CD4-positive, alpha-beta T cell treated with Interleukin-17A for 4 hours (primary cell): ENCODE measurements at places on chromosomes 12 and 14.

DNA sequence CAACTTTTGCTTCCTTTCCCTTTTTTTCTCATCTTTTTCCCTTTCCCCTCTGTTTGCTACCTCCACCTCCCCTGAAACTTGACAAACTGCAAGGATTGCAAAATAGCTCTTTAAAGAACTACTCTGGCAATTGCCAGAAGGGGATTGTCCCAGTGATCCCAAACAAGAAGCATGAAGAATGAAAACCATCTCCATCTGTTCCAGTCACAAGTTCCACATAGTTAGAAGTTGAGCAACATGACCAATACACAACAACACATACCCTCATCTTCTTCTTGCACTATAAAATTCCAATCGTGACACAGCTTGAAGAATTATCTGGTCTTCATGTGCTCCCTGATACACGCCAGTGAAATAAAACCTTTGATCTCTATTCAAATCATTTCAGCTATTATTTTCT lies 93.7 kb upstream of the USP15 start:
- no peak for DNase-seq

DNA sequence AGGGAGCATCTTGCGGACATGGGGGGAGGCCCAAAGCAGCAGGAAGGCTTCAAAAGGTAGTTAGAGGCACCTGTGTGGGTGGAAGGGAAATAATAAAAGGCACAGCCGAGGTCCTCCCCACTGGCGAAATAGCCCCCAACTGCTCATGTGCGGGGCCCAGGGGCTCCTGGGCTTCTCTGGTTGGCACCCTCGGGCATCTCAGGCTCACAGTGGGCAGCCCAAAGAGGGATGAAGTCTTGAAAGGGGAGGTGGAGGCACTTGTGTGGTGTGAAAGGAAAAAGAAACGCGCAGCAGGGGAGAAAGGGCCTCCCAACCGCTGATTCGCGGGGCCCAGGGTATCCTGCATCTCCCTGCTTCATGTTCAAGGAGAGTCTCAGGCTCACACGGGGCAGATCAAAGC lies 579.4 kb downstream of the ALG10 start:
- no peak for DNase-seq

GRCh38 chr12:12239127-12239526 lies 27.7 kb downstream of the LRP6 start:
- no peak for DNase-seq

DNA sequence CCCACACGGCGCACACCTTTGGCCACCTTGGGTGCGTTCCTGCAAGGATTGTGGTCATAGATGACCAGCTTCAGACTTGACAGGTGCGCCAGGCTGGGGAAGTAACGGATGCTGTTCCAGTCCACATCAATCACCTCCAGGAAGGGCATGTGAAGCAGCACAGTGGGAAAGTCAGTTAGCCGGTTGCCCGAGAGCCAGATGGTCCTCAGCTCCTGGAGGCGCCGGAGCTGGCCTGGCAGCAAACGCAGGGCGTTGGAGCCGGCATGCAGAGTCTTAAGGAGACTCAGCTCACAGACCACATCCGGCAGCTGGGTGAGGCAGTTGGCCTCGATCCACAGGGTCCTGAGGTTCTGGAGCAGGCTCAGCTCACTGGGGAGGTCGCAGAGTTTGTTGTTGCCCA lies 581 bp downstream of the LRRC10 start:
- no peak for DNase-seq

- DNase-seq = no peak
Measured at GRCh38 chr14:100994082-100994481, 90.6 kb upstream of the RTL1 start.

- DNase-seq = no peak
Measured at GRCh38 chr14:73166399-73166798, 30.1 kb downstream of the PSEN1 start.

GRCh38 chr12:67318786-67319185 lies 49.6 kb downstream of the CAND1 start:
- no peak for DNase-seq

DNA sequence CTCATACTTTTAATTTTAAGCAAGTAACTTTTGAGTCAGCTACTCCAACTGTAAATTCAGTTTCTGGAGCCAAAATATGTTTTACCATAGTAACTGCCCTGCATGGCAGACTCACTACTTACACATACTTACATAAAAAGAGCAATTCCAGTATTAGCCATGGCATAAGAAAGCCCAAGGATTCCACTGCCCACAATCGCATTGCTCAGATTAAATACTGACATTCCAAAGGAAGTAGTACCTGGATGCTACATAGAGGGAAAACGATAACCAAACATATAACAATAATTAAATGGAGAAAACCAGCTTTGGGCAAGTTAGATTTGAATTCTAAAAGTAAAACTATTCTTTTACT lies 2.2 kb downstream of the SLC38A2 start:
- DNase-seq = no peak

DNA sequence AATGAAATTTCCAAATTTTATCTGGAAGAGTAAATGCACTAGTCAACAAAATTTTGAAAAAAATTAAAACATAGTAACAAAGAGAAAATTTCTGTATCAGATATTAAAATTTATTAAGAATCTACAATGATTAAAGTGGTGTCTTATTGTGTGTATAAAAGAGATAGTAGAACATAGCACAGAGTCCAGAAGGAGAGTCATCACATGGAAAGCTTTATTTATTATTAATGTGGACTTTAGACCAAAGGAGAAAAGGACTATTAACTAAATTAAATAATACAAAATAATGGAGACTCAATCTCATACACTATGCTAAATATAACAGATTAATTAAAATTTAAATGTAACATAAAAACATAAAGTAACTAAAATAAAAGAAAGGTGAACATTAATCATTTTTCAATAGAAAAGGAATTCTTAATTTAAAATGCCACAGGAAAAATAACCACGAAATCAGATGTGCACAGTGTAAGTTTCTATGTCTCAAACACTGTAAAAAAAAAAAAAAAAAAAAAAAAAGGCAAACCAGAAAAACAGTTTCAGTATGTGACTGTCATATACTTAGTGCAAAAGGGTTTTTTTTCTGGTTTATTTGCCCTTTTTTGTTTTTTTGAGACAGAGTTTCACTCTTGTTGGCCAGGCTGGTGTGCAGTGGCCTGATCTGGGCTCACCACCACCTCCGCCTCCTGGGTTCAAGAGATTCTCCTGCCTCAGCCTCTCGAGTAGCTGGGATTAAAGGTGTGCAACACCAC lies 95.4 kb downstream of the MYF5 start:
- DNase-seq = no peak

GRCh38 chr14:72182708-72183432 lies 250.6 kb downstream of the RGS6 start:
- DNase-seq = no peak

GRCh38 chr12:68113644-68114043 lies 45.9 kb downstream of the IFNG start:
- peak; percentile 60 for DNase-seq

- DNase-seq = no peak
Measured at GRCh38 chr12:99026332-99027054, 381.4 kb downstream of the APAF1 start.

DNA sequence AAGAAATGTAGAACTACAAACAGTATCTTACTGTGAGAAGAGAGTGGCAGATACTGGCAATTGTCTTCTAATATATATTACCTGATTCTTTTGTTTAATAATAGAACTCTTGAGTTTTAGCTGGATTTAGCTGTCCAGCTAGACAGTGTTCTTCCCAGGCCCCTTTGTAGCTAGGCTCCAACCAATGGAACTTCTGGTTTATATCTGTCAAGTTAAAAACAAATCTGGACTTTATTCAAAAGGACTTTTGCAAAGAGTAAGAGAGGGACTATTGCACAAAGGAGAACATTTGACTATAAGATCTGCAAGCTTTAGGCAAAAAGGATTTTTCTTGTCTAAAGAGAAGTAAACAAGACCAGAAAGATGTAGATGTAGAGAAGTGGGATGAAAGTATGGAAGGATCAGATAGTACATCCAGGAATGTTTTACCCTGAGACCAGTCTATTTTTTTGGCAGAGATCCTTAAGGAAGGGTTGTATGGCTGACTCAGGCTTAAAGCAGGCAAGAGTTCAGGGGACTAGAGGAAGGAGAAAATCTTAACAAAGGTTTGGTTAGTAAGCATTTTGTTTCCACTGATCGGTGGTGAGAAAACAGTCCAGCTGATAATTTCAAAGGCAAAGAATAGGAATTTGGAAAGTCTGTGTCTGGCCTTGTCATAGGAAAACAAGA lies 111.1 kb upstream of the PLEKHA5 start:
- DNase-seq = no peak

- no peak for DNase-seq
Measured at GRCh38 chr14:76763096-76764041, 2.1 kb downstream of the VASH1 start.

DNA sequence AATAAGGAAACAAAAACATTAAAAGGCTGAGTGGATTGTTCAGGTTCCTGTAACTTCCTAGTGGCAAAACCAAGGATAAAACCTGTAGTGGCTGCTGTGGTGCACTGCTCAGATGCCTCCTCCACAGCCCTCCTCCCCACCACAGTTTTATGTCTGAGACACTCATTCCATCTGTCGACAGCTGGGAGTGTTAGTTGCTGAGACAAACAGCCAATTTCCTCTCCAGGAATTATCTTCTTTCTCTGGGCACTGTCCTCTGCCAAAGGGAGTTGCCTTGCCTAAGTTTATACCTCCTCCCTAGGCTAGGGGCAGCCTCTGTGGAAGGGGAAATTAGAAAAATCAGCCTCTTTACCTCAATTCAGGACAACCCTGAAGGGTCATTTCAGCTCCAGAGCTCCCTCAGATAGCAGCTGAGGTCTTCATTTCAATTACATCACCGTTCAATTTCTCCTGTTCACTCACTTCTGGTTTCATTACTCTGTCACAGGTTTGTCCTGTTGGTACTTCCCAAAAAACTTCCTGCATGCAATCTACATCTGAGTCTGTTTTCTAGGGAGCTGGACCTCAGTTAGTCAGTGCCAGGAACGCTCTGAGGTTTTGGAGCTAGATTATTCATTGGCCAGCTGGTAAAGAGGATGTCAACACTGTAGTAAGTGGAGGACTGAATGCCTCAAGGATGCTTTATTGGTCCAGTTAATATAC lies 74.9 kb upstream of the ATP2B1 start:
- DNase-seq = no peak

- no peak for DNase-seq
Measured at GRCh38 chr12:27870939-27871338, 90.9 kb upstream of the MANSC4 start.

DNA sequence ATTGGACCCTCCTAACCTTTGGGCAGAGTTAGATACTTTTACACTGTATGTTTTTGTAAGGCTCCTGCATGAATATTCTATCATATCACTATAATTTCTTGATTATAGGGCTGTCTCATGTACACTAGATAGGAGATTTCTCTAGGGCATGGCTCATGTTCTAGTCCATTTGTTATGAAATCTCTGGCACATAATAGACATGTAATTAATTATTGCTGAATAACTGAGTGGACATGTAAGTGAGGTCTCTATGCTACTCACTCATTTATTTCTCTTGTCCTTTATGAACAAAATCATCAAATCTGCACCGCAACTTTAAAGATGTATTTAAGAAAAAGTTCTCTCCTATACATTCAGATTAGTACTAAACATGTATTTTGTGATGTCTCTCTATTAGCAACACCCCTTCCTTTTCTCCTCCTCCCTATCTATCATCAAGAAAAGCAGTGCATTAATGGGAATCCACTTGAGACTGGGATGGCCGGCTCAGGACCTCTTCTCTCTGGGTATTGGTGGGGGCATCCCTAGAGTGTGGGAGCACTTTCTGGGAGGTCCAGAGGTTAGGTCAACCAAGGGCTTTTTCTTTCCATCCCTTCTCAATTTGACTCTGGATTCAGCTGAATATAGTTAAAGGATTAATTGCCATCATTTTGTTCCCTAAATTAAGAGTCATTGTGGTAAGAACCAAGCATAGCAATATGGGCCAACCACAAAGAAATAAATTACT lies 168.0 kb upstream of the HMGA2 start:
- no peak for DNase-seq

DNA sequence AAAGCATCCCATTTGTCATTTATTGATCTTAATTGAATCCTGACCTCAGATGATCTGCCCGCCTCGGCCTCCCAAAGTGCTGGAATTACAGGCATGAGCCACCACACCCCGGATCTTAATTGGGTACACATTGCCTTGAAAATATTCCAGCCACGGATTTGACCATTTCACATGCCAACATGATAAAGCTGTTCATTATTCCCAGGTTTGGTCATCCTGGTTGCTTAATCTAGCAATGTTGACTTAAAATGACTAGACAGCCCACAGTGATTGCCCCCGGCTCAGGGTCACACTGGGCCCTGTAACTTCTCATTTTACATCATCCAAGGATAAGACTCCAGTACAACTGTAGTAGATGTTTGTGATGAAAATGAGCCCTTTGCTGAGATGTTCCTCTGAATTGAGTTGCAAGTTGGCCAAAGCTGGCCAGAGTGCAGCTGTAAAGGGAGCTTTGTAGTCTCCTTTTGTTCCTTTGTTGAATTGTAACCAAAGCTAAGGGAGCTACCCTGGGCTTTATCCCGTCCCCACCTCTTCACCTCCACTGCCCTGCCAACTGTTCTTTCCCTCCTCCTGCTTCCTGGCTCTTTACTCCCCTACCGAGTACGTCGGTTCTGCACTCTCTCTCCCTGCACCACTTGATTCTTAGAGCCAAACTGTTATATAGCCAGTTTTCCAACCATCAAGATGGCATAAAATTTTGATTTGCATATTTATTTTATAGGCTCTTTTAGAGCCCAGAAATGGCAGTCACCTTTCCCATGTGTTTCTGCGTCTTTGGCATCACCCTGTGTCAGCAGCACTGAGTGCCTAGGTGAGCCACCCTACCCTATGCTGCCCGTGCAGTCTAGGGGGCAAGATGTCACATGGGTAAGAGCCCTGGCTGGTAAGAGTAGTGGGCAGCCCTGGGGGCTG lies 141.3 kb upstream of the HIF1A start:
- no peak for DNase-seq

GRCh38 chr14:41718477-41719166 lies 111.9 kb downstream of the LRFN5 start:
- DNase-seq = no peak

DNA sequence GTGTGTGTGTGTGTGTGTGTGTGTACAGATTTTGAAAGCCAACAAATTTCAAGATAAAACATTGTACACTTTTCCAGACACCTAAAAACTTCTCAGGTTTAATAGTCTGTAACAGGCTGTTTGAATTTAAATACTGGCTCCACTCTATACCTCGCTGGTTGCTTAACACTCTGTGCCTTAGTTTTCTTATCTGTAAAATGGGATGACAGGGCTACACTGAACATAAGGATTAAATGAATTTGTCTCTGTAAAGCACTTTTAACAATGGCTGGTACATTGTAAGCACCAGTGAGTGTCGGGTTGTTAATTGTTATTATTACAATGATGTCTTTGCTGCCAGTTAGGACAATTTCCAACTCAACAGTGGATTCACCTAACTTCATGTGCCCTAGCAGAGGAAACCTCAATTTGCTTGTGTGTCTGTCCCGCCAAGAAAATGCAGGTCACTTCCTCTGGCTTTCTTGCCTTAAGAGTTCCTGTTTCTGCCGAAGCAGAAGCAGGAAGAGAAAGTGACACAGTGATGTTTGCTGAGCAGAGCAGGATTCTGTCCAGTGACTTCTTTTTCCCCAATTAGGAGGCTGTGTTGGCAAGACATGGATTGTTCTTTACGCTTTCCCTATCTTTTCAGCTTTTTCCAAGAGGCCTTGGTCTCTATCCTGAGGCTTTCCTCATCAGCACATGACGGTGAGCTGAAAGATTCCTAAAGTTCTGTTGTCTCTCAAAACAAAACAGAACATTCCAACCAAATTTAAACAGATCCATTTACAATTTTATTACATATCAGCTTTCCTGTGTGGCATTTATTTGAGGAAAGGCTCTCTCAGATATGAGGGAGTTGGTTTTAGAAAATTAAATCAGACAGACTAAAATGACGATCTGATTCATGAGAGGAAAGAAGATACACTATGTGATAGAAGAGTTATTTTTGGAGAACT lies 154.1 kb upstream of the ATP2B1 start:
- DNase-seq = peak; percentile 58
